ENCODE measurements at places on chromosomes 5 and 9.
A peak's percentile ranks its signal among the peaks of the same experiment; 100 is the strongest.

DNA sequence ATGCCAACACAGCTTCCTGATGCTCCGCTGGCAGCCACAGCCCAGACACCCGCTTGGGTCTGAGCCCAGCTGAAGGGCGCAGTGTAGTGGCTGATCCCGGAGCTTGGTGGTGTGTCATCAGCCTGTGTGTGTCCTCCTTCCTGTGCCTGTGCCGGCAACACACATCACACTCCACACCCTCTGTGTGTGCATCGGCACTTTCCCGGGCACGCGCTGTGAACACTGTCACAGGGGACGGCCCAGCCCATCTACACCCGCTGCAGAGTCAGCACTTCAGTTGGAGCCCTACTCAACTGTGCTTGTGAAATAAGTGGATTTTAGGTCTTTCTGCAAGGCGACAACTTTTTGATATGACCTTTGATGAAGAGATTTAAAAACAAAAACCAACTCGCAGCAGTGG is 189.4 kb downstream of the IRX2 start:
- H3K4me3 ChIP-seq = no peak overlapping the region
- no peak for DNase-seq
- H3K4me1 ChIP-seq = no peaks in the 10 kb centered on the region
- no peaks in the 10 kb centered on the region for H3K36me3 ChIP-seq
- no peak overlapping the region for H3K27ac ChIP-seq
- H3K27me3 ChIP-seq = peaks cover 8% of the 10 kb centered on the region

DNA sequence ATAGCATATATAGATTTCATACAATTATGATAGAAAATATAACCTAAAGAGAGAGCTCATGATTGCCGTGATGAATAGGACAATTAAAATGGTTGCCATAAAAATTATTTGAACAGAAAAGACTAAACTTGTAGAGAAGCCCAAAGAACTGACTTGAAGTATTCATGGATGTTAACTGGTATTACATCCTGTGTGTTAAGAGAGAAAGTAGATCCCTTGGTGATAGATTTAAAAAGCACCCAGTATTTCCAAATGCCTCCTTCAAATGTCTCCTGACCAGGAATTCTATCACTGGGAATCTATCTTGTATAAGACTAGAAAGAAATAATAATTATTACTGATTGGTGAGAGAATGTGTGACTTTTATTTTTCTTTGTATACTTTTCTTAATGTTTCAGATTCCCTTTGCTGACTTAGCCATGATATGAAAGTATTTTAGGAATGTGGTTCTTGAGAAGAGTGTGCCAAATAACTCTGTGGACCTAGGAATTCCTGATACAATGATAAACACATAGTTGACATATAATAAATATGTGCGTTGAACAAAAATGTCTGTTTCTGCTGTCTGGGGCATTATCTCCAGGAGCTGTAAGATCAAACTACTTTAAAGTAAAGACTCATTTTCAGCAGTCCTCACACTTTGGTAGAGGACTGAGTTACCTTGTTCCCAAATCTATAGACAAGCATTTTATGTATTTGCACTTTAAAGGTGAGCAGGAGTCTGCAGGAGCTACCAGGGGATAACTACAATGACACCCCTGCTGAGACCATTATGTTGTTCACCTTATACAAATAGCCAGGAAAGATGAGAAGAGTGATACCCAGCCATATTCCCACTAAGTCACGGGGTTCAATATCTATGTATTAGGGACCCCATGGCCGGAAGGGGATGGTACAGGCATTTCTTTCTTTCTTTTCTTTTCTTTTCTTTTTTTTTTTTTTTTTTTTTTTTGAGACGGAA is 211.1 kb upstream of the TLE4 start:
- H3K36me3 ChIP-seq = no peaks in the 10 kb centered on the region
- H3K4me1 ChIP-seq = no peaks in the 10 kb centered on the region
- no peak overlapping the region for H3K4me3 ChIP-seq
- no peak overlapping the region for H3K27ac ChIP-seq
- H3K27me3 ChIP-seq = no peaks in the 10 kb centered on the region
- no peak for DNase-seq

DNA sequence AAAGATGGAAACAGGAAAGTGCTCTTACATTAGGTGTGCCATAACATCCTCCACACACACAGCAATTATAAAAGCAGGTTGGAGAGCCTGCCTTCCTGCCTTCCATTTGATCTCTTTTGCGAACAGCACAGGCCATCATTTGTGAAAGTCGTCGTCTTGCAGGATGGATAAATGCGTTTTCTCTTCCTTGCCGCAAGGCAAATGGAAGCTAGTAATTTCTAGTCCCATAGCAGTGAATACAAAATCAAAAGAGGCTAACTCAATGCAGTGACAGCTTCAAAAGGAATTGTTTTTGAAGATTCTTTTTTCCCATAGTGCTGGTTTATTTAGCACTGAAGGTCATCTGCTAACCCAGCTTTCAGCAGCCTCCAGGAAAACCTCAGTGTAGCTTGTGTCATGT is 178.8 kb downstream of the GIN1 start:
- no peak overlapping the region for H3K4me3 ChIP-seq
- no peak for DNase-seq

DNA sequence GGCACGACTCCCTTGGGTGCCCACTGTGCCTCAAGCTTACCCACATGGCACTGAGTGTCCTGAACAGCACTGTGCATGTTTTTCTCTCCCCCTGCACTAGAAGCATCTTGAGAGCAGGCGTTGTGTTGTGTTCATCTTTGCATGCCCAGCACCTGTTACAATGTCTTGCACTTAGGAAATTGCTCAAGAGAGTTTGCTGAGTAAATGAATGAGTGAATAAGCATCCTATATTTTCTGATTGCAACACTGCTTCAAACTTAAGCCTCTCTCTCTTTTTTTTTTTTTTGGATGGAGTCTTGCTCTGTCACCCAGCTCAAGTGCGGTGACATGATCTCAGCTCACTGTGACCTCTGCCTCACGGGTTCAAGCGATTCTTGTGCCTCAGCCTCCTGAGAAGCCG is 94.5 kb downstream of the LMNB1 start:
- H3K4me1 ChIP-seq = peaks cover 6% of the 10 kb centered on the region
- peaks cover 32% of the 10 kb centered on the region for H3K36me3 ChIP-seq
- DNase-seq = no peak
- no peaks in the 10 kb centered on the region for H3K27me3 ChIP-seq
- H3K4me3 ChIP-seq = no peak overlapping the region

DNA sequence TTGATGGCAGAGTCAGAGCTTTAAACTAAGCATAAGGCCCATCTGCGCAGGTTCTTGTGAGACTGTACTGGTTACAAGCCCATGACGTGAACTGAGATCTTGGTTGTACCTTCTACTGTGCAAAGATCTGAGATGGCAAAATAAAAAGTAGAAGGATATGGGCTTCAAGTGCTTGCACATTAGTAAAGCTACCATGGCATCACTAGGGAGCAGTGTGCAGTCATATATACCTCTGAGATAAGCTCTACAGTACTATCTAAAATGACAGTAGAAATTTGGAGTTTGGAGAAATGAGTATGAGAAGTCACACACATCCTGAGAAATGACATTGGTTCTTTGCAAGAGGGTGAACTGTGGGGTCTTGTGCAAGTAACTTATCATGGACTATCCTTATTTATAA is 408.2 kb upstream of the PRR16 start:
- no peaks in the 10 kb centered on the region for H3K36me3 ChIP-seq
- H3K27ac ChIP-seq = no peak overlapping the region
- no peak for DNase-seq
- H3K27me3 ChIP-seq = no peaks in the 10 kb centered on the region

- no peaks in the 10 kb centered on the region for H3K4me1 ChIP-seq
- H3K36me3 ChIP-seq = no peaks in the 10 kb centered on the region
- H3K27ac ChIP-seq = no peak overlapping the region
- peaks cover 55% of the 10 kb centered on the region for H3K27me3 ChIP-seq
Measured at GRCh38 chr9:94611638-94612068, 18.0 kb upstream of the FBP2 start.

DNA sequence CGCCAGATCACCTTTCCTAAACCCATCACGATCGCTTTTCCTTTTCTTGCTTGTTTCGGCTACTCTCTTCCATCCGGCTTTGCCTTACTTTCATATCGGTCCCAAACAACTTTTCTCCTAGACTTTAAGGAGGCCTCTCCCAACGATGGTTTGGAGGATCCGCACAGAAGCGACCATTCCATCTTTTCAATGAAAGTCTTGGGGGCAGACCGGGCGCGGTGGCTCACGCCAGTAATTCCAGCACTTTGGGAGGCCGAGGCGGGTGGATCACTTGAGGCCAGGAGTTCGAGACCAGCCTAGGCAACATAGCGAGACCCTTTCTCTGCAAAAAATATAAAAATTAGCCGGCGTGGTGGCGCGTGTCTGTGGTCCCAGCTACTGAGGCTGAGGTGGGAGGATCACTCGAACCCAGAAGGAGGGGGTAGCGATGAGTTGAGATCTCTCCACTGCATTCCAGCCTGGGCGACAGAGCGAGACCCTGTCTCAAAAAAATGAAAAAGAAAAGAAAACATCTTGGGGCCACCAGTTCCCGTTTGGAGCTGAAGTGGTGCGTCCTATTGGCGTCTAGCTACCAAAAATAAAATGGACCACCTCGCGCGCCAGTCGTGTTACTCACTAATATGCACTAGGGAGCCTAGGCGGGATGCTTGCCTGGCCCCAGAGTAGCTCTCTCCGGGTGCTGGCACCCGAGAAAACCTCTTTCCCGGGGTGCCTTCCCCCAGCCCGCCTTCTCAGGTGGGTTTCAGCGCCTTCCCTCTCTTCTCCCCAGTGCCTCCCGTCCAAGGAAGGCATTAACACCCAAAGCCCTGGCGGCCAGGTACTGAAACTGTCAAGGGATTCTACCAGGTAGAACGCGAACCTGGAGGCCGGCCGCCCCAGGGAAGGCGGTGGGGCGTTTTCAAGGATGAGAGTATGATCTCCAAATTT is 800 bp upstream of the AP3B1 start:
- H3K36me3 ChIP-seq = peaks cover 4% of the 10 kb centered on the region
- peak; percentile 9 for DNase-seq
- H3K27me3 ChIP-seq = no peaks in the 10 kb centered on the region
- H3K4me3 ChIP-seq = peak overlapping the region; percentile 91

DNA sequence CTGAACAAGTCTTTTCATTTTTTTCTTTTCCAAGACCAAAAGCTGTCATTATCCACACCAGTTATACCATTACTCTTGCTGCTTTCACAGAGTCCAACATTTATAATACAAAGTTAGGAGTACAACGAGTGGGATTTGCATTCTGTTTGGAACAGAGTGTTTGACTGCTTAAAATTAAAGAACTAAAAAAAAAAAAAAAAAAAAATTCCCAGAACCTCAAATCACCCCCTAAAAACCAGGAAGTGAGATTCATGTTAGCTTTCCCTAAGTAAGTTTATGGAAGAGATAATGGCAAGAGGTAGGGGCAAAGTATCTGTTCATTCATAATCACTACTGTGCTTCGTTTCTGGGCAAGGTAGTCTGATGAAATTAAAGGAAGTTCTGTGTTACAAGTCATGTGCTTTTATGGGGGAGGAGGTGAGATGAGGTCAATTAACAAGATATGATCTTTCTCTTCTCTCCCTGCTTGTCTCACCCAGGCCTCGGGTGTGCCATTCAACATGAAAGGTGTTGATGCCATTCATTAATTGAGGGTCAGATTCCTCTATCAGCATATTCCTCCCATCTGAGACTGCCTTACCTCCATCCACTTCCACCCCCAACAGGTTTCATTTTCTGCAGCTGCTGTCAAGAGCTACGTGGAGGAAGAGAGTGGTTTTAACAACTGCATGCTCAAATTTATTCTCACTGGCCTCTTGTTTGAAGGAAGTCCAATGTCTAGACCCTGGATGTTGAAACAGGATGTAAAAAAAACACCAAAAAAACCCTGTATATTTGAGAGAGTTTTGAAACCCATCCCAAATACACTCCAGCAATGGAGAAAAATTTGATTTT is 58.1 kb downstream of the MARCHF3 start:
- DNase-seq = peak; percentile 70
- H3K36me3 ChIP-seq = peaks cover 3% of the 10 kb centered on the region
- H3K27ac ChIP-seq = peak overlapping the region; percentile 79
- H3K4me1 ChIP-seq = peaks cover 38% of the 10 kb centered on the region
- H3K27me3 ChIP-seq = no peaks in the 10 kb centered on the region
- H3K4me3 ChIP-seq = no peak overlapping the region

GRCh38 chr9:9862235-9862810 is 750.5 kb downstream of the PTPRD start:
- no peak for DNase-seq
- no peaks in the 10 kb centered on the region for H3K27me3 ChIP-seq
- no peaks in the 10 kb centered on the region for H3K4me1 ChIP-seq
- H3K4me3 ChIP-seq = no peak overlapping the region
- H3K27ac ChIP-seq = no peak overlapping the region
- no peaks in the 10 kb centered on the region for H3K36me3 ChIP-seq

- H3K36me3 ChIP-seq = no peaks in the 10 kb centered on the region
- H3K27ac ChIP-seq = no peak overlapping the region
- no peaks in the 10 kb centered on the region for H3K27me3 ChIP-seq
- no peaks in the 10 kb centered on the region for H3K4me1 ChIP-seq
Measured at GRCh38 chr5:7315118-7315517, 80.8 kb upstream of the ADCY2 start.
